ENCODE measurements at places on chromosomes 2 and 18. TPM values are rescaled to one million over a fixed set of nuclear protein-coding genes. Genes with fewer than 3 reads are reported as not detected.

SERPINB4 gene
- 0.07 TPM for total RNA-seq

LYPD6B gene
- total RNA-seq, result not detected

TUBA3D gene
- 0.59 TPM for total RNA-seq

UGT1A8 gene
- total RNA-seq, result 0.07 TPM

All from A549 treated with GW870086 at 1 μM for 4 hours (cell line).